ENCODE measurements at places on chromosomes 6 and 20.

DNA sequence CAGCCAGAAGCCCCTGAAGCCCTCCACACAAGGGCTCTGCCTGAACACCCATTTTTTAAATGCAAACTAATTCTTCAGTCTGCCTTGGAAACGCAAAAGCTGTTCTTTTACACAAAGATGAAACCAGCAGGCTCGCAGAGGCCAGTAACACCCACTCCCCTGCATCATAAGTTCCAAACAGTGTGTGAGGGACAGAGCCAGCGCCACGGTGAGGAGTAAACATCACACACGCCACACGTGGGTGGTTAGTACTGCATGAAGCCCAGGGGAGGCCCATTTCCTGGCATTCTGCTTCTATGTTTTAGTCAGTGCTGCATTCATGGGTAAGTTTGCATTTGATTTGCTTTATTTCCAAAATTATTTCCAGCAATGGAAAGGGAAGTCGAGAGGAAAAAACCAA, 217.7 kb upstream of the RIN2 start:
- DNase-seq, result no peak

DNA sequence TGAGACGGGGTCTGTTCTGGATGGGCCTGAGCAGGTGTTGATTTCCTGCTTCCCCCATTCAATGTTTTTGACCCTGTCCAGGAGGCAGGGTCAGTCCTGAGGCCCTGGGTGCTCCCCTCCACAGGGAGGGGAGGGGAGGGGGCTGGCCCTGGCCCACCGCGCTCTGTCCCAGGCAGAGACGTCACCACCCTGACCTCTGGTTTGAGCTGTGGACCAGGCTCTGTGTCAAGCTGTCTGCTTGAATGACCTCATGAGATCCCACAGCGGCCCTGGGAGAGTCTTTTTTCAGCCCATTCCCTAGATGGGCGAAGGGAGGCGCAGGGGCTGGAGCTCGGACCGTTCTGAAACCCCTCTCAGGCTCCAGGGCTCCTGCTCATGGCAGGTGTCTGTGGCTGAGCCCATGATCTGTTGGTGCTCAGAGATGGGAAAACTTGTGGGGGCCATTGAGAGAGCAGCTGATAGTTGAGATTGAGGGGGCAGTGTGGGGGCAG, 8.9 kb upstream of the LKAAEAR1 start:
- DNase-seq, result no peak

- no peak for DNase-seq
Observed at GRCh38 chr6:35590622-35591066, 77.9 kb upstream of the TULP1 start.

GRCh38 chr6:131657630-131658111, 20.6 kb downstream of the ENPP3 start:
- DNase-seq, result no peak

GRCh38 chr6:141326426-141326825, 806.3 kb upstream of the GJE1 start:
- no peak for DNase-seq

DNA sequence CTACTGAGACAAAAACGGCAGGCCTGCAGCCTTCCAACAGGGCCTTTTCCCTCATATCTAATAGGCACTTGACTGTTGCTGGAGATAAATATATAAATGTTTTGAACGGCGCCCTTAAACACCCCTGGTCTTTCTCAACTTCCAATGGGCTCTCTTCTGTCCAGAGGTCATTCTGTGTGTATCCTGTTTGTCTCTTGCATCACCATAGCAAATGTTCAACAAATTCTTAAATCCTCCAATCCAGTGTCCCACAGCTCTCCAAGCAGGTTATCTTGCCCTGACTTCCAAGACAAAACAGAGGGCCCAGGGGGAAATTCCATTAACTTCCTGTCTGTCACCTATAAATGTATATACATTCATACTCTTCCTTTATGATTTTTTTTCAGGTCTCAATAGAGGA, 62.0 kb downstream of the OR2J2 start:
- no peak for DNase-seq

DNA sequence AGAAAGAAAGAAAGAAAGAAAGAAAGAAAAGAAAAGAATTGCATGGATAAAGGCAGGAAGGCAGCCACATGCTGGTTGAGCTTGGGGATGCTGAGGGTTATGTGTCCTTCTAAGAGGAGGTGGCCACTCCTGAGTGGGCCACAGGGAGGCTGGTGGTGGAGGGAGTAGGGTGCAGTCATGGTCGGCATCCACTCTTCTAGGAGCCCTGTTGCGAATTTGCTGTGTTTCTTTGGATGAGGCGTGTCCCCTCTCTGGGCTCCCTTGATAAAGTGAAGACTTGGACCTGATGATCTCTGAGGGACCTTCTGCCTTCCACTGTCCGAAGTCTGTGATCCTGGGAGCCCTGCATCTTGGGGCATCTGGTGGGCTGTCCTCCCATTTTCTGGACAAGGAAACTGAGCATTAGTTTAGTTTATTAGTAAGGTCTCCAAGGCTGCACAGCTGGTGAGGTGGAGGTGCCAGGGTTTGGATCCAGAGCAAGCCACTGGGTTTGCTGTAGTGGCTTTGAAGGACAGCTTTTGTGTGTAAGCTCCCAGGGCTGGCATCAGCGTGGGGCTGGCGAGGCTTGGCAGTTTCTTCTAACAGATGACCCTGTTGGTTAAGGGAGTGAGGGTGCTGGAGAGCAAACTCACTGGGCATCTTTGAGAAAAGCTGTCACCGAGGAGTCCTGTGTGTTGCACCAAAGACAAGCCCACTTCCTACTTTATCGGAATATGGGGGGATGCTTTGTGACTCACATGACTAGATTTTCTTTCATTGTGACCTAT, 4.3 kb downstream of the DLGAP4 start:
- no peak for DNase-seq

- no peak for DNase-seq
Observed at GRCh38 chr6:116409756-116410155, 39.0 kb downstream of the DSE start.

DNA sequence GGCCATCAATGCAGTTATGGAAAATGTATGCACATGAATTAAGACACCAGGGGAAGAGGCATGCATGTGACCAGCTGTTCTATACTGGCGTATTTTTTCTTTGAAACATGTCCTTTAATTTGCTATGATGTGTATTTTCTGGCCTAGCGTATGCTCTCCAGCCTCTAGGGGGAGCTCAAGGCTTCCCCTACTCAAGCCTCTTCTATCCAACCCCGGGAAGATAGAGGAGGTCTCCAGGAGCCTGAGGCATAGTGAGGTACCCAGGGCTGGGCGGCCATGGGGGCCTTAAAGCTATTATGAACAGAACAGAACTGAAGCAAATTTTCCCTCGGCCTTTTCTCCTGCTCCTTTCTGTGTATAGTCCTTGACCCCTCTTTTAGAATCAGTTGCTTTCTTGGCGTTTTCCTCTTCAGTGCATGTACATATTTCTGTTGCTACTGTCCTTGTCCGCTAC, 528.9 kb downstream of the MAFB start:
- no peak for DNase-seq

GRCh38 chr20:50575865-50576720, 65.9 kb downstream of the PTPN1 start:
- DNase-seq, result peak; percentile 35

DNA sequence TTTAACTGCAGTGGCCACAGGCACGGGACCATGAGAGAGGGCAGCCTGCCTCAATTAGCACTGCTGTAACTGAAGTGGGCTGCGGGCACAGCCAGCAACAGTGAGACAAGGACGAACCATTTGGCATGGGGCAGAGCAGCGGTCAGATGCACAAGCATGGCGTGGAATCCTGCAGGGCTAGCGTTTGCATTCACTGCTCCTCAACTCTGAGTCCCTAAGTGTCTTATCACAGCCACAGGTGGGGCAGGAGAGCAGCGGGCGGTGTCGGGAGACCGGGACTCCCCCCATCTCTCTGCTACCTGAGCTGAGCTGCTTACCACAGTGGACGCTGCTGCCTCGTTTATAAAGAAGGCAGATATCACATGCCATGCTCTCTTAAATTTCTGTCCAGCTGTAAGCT, 31.3 kb upstream of the PDE10A start:
- DNase-seq, result no peak

DNA sequence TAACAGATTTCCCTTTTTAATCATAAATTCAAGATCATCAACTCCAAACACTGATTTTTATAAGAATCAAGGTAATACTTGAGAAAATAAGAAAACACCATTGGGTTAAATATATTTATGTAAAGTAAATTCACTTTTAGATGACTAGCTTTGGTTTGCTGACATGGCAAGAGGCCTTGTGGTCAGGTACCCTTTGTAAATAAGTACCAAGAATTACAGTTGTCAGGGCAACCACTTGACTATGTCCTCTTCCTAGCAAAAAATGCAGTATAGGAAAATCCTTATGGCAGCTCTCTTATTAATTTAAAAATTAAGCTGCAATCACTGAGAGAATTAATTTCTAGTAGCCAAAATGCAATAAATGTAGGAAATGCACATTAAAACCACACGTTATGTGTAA, 153.8 kb downstream of the INSM1 start:
- no peak for DNase-seq

- DNase-seq, result peak; percentile 31
Observed at GRCh38 chr20:52923123-52923937, 48.8 kb upstream of the TSHZ2 start.

DNA sequence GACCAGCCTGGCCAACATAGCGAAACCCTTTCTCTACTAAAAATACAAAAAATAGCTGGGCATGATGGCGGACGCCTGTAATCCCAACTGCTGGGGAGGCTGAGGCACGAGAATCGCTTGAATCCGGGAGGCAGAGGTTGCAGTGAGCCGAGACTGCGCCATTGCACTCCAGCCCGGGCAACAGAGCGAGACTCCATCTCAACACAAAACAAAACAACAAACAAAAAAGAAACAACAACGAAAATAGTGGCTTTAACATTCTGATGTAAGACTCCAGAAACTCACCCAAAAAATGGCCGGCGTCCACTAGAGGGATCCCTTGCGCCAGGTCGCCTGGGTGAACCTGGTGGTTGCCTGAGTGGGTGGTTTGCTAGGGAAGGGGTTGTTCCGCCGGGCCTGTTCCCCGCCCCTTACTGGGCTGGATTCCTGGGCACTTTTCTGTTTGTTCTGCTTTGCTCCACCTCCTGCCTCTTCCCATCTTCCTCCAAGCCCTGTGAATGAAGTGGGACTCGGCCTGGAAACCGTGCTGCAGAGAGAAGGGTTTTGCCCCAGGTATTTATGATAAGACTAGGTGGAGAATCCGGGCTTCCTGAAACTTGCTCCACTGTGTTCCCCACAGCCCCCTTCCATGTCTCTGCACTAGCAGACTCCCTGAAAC, 1.5 kb downstream of the PABPC1L start:
- peak; percentile 42 for DNase-seq

DNA sequence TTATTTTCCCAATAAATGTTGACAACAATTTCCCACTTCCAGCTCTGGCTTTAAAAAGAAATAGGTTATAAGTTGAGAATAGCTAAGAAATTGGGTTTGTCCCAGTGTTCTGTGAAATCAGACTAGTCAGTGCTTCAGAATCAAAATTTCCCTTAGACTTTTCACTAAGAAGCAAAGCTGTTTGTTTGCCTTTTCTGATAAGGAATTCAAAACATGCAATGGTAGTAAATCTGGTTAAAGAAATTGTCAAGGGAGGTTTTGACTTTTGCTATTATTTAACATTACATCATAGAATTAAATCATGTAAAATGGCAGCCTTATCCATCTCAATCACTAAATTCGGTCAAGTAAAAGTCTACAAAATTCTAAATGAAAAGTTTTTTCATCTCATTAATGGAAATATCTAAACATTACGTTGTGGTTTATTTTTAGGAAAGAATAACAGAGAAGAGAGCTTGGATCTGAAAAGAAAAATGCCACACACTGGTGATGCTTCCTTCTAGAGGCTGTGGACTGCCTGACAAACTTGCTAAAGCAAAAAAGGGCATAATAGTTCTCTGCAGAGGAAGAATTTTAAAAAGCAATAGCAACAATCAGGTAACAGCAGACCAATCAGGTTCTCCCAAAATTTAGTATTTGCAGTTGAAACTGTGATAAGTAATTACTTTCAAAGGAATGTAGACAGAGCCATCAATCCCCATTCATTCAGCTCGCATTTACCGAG, 36.4 kb downstream of the PLAGL1 start:
- no peak for DNase-seq

GRCh38 chr6:138030872-138031271, 76.3 kb downstream of the PERP start:
- no peak for DNase-seq

DNA sequence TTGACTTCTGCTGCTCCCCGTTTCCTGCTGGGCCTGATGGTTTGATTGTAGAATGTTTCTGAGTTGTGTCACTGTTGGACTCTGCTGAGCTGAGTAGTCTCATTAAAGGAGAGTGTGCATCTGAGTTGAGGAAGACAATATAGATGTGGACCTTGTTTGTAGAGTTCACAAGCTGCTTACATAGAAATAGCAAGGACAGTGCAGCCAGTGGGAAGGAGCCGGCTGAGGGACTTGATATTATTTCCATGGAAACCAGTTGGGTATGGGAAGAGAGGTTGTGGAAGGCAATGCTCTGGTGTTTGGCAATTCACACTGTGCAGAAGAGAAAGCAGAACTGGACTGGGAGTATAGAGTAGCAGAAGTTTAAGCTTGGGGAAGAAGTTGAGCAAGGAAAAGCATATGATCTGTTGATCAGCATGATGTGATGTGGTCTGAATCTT, 14.8 kb downstream of the IGF2R start:
- DNase-seq, result no peak

- no peak for DNase-seq
Observed at GRCh38 chr6:154298297-154298696, 58.3 kb downstream of the IPCEF1 start.

GRCh38 chr20:35823937-35824336, 52.1 kb downstream of the PHF20 start:
- no peak for DNase-seq

DNA sequence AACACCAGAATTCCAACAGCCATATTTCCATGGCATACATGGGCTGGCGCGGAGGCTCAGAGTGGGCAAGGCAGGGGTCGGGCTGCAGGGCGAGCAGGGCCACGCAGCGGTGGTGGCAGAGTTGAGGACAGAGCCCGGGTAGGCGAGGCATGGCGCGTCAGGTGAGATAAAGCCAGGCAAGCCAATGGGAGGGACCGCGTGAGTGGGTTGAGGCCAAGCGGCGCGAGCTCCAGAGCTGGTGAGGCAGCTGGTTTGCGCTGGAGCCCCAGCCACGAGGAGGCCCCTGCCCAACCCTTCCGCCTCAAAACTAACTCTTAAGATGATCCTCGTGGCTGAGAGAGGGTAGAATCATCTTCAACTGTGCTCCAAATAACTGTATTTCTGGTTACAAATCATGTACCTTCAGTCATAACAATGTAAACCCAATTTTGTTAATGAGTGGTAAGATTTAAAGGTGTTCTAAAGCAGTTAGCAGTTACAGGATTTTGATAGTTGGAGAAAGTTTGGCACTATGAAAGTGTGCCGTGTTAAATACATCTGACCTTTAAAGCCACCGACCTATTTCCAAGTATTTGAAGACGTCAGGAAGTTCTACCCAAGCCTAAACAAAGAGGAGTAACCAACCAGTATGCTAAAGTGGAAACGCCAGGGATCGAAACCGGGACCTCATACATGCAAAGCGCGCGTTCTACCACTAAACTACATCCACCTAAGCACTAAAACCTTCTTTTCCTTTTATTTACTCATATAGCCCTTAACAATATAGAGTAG, 107.9 kb downstream of the GPX5 start:
- DNase-seq, result no peak

Measured in renal pelvis (tissue), 12 donors.